KG1 (cell line): ENCODE measurements at places on chromosomes 2 and 18.

DNA sequence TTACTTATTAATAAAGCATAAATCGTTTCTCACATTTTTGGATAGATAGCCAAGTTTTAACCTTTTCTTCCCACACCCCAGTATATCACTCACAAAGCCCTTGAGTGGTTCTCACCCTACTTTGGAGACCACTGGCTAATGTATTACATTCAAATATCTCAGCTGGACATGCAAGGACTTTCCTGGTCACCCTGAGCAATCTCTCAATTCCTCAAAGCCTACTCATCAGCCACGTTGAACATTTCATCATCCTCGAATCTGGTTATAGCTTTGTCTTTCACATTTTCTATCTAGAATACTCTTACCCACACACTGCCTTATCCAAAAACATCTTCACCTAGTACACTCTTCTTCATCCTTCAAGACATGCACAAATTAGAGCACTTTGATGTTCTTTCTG is 71.1 kb upstream of the MAPRE2 start:
- no peak for DNase-seq

- no peak for DNase-seq
Observed at GRCh38 chr2:188751816-188752215, 222.4 kb upstream of the COL3A1 start.

DNA sequence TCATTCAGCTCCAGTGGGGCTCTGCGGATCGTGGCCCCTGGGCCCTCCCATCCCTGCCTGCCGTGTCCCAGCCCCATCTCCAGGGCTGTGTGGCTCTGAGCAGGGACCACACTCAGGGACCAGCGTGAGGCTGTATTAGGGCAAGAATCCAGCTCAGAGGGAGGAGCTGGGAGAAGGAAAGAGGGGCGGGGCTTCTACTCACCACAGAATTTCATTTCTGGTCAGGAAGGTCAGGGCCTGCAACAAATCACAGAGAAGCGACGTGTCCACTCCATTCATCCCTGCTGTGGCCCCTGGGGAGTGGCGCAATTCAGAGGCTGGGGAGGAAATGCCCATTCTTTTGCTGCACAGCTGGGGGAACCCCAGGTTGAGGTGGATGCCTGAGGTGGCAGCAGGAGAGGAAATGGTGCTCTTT is 828 bp downstream of the CIB4 start:
- DNase-seq = no peak

DNA sequence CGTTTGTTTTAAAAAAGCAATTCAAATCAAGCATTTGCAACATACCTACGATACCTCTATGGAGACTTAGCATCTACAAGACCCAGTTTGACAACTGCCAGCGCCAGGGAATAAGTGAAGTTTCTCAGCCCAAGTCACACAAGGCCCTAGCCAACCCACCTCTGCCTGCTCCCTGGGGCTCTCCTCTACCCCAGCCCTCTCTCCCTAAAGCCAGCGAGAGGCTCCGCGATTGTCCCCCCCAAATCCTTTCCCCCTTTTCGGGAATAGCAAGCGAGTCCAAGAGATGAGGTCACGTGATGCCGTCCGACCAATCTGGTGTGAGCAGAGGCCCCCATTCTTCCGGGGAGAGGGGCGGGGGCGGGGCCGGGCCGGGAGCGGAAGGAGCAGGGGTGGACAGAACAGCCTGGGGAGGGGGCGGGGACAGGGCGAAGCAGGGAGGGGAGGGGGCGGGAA is 102.2 kb upstream of the RAB6C start:
- no peak for DNase-seq

DNA sequence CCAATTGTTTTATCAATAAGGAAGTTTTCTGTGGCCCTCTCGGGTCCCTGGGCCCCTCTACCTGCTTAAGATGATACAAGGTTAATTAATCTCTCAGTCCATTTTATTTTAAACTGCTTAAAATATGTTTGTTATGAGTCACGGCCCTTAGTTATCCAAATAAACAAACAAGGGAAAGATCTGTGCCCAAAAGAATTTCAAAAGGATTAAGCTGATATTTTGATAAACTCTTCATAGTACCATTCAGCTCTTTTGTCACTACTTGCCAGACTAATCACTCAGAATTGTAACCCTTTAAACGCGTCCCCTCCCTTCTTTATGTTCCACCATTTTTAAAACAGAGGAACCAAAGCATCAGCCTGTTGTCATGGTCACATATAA is 144.7 kb upstream of the STK17B start:
- no peak for DNase-seq

DNA sequence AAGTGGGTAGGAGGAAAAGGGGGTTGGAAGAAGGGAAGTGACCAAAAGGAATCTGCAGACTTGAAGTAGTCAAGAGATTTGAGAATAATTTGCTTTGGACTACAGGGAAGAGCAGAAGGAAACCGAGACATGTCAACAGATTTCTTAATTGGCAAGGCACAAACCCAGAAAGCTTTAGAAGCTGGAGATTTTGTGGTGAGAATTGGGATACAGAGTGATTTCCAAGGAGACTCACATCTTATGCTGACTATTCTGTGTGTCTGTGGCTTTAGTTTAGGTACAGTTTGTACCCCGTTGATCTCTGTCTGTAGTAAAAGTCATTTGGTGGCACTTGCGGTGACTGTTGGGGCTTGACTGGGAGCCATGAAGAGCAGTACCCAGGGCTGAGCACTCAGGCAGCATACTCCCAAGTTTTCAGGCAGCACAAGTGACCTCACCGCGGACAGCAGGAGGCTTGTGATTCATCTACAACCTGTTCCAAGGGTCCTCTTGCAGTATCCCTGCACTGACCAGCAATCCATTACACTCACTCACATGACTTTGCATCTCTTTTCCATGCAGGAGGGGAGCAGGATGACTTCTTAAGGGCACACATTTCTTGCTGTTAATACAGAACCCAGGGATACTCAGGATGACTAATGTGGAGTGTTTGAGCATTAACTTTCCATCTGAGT is 97.1 kb upstream of the TNP1 start:
- DNase-seq = no peak

DNA sequence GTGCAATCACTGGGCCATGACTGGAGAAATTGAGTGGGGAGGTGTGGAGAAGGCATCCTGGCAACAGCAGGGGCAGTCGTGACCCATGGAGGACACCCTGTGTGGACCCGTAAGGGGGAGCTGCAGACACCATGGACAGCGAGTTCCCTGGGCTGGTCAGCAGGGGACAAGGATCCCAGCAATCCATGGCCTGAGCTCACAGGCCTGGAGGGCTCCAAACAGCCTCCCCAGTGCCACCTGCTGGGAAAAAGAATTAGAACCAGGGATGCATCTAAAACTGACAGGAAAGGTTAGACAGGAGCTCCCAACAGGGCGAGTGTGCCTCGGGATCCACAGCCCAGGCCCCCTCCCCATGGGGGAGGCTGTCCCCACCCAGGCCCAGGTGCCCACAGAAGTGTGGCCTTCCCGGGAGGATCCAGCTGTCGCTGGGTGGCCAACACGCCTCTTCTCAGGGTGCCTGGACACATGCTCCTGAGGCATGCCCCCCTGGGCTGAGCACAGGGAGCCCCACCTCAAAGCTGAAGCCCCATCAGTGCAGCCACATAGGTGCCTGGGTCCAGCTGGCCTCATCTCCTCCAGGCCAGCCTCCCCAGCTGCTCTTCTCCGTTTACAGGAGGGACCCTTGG is 20.5 kb upstream of the KIF1A start:
- no peak for DNase-seq

DNA sequence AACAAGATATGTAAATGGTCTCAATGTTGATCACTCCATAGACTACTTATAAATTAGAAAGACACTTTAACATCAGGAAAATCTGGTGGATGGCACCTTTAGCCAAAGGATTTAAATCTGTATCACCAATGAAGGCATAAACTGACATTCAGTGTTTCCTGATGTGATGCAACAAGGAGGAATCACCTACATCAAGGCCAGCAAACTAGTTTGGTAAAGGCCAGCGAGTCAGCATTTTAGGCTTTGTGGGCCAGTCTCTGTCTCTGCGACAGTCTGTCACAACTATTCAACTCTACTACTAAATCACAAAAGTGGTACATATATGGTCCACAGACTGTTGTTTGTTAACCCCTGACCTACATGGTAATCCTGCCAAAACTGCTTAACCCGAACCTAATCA is 33.3 kb downstream of the C2orf76 start:
- DNase-seq = no peak

- DNase-seq = no peak
Observed at GRCh38 chr2:113268621-113269360, 9.9 kb downstream of the PAX8 start.

GRCh38 chr2:76870581-76870980 is 651.6 kb downstream of the LRRTM4 start:
- DNase-seq = no peak

DNA sequence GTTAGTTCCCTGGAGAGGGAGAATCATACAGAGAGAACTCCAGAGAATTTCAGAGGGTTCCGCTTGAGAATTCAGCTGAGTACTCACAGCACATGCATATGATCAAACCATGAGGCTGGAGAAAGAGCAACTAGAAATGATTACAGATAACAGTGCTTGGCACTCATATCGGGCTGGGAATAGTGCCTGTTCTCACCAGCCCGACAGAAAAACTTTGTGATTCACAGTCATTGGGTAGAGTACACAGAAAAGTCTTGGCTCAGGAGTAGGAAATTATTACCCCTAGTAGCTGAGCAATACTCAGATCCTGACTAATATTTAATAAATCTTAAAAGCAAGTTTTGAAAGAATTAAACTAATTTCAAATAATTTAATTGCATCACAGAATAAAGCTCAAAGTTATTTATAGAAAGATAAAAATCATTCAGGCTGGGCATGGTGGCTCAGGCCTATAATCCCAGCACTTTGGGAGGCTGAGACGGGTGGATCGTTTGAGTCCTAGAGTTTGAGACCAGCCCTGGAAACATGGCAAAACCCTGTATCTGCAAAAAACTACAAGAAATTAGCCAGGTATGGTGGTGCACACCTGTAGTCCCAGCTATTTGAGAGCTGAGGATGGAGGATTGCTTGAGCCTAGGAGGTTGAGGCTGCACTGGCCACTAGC is 6.8 kb downstream of the WDPCP start:
- no peak for DNase-seq

DNA sequence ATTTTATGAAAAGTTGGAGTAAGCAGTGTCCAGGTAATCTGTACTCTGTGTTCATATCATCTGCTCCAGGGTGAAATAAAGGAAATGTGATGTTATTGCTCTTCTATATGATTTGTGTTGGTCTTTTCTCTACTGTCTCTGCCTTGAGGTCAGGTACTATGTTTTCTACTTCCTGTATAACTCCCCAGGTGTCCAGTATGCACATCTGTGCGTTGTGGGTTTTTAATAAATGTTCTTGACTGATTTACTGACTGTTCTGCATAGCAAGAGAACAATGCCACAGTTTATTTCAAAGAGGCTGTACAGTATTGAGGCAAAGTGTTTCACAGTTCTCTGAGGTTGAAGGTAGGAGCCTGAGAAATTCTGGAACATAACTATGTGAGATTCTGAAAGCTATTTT is 89.7 kb downstream of the BABAM2 start:
- no peak for DNase-seq

GRCh38 chr2:40851661-40852060 is 399.8 kb upstream of the SLC8A1 start:
- DNase-seq = no peak

DNA sequence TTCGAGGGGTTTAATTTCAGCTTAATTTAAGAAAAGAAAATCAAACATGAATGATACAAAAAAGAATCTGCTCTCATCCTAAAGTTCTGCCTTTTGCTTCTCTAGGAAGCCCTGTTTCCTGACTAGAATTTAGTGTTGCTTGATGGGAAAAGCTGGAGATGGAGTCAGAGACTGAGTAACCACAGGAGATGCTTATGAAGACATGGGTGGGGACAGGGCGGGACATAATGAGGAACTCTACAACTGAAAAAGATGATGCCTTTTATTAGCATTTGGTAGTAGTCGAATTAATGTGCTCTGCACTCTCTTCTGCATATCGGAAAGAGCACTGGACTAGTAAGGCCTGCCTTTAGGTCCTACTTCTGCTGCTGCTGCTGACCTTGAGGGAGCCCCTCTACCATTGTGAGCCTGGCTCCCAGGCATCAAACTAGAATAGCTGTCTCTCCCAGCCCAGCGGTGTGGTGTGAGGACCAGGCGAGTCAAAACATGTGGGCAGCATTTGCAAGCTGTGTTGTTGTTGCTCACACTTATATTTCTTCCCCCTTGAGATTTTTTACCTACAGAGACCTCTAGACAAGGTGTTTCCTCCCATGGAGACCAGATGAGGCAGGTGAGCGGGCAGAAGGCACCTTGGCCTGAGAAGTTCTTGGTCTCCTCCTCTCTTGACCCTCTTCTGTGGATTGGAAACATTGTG is 61.5 kb downstream of the INPP4A start:
- DNase-seq = no peak

GRCh38 chr2:102509749-102510148 is 36.7 kb downstream of the SLC9A4 start:
- no peak for DNase-seq

- DNase-seq = no peak
Observed at GRCh38 chr18:49993299-49993698, 180.0 kb upstream of the ACAA2 start.

GRCh38 chr18:25243257-25243656 is 108.7 kb downstream of the ZNF521 start:
- DNase-seq = no peak
